ENCODE measurements at places on chromosomes 1 and 21.

DNA sequence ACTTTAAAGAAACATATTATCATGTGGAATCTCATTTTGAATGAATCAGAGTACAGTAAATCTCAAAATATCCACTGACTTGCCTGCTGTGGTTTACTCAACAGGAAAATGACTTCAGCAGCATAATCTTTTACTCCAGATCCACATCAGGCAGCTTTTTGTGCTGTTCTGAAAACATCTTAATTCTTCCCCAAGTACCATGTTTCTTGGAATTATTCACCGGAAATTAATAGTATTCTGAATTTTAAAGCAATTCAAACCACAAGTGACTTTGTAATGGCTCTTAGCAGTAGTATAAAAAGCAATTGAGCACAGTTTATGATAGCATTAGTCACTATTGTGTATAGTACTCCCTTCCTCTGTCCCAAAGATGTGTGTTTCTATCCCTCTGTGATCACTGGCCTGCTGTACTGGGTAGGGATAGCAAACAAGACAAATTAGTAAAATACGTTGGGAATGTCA, 64.2 kb upstream of the ERRFI1 start:
- DNase-seq, result no peak

DNA sequence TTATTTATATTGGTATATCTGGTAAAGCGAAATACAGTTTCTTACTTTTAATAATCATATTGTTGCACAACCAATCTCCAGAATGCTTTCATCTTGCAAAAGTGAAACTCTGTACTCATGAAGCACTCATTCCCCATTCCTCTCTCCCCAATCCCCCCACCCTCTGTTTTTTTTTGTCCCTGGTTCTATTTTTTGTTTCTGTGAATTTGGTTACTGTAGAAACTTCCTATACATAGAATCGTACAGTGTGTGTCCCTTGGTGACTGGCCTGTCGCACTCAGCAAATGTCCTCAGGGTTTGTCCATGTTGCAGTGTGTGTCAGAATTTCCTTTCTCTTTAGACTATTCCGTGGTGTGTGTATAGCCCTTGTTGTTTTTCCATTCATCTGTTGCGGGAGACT, 7.9 kb upstream of the NLRP3 start:
- DNase-seq, result no peak

DNA sequence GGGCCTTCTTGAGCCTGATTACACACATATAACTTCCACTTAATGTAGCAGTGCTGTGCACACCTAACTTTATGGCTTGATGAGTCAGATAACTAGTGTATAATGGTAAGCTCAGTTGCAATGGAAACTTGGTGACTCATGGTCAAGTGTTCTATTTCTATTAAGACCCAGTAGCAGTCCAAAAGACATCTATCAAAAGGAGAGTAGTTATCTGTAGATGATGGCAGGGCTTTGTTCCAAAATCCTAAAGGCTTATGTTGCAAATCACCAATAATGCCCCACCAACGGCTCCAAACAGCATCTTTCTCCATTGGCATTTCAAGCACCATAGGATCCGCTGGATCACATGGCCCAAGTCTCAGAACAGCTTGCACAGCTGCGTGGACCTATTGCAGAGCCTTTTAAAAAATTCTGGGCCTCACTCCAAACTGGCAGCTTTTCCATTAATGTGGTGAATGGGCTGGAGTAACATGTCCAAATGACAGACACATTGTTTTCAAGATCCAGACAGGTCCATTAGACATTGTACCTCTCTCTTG, 566.8 kb upstream of the USP24 start:
- no peak for DNase-seq

- DNase-seq, result no peak
Observed at GRCh38 chr1:225849925-225850324, 32.3 kb downstream of the TMEM63A start.

GRCh38 chr1:202579806-202580205, 130.4 kb downstream of the SYT2 start:
- no peak for DNase-seq

GRCh38 chr1:161949548-161949947, 74.1 kb downstream of the OLFML2B start:
- DNase-seq, result no peak

- no peak for DNase-seq
Observed at GRCh38 chr1:63874278-63874880, 100.6 kb downstream of the ROR1 start.

GRCh38 chr1:56193656-56194055, 385.7 kb downstream of the PLPP3 start:
- DNase-seq, result no peak

DNA sequence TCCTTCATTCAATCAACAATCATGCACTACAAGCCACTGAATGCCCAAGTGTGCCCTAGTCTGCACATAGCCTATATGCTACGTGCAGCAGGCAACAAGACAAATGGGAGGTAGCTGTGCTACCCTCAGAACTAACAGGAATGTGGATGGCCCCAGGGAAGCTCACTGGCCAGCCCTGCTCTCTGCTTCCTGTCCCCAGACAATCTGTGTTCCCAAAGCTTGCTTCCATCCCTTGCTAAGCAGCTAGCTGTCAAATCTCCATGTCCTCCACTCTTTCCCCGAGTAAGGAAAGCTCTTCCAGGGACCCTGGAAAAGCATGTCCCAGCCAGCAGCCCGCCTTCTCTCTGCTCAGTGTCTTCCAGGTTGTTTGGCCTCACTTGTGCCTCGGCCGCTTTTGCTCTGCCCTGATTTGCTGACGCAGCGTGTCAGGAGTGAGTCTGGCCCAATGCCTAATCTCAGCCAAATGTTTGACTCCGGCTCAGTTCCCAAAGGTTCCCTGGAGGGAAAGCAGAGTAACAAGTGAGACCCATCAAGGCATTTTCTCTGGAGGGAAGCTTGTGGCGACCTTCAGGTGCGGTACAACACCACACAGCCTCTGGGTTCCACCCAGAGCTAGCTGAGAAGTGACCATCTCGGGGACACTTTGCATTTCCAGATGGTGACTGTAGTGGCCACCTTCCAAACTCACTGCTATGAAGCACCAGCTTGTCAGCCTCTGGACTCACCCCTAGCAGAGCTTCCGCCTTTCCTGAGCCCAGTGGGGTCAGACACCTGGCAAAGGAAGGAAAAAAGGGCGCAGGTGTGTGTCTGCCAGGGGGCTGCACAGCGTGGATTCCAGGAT, 243.4 kb downstream of the RHOU start:
- no peak for DNase-seq

DNA sequence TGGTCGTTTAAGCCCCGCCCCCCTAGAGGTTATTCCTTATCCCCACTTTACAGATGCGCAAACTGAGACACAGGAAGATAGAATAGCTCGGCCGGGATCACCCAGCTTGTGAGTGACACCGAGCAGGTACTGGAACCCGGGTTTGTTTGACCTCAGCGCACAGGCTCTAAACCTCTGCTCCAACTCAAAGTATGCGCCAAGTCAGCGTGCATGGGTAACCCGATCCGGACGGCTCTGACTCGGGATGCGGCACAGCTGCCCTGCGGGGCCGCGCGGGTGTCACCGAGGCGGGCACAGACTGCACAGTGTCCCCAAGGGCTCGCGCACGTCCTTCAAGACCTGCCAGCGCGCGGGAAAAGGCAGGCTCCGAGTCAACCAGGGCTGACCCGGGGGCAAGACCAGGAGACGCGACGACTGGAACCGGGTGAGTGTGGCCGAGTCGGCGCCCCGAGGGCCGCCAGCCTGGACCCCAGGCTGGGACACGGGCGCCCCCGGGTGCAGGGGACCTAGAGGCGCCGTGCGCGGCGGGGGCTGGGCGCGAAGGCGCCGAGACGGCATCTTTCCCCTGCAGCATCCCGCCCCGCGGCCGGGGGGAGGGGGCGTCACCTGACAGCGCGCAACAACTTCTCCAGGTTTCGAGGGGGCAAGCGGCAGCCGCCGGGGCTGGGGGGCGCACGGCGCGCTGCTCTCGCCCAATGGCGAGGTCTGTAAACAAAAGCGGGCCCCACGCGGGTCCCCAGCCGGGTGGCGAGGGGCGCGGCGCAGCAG, 101.9 kb upstream of the SOD1 start:
- peak; percentile 52 for DNase-seq

- DNase-seq, result no peak
Observed at GRCh38 chr1:199422206-199422605, 605.3 kb upstream of the NR5A2 start.

- no peak for DNase-seq
Observed at GRCh38 chr1:233356705-233356987, 29.1 kb downstream of the MAP3K21 start.

- DNase-seq, result no peak
Observed at GRCh38 chr1:7634546-7635240, 136.4 kb upstream of the VAMP3 start.

GRCh38 chr1:67214420-67215174, 48.3 kb downstream of the IL23R start:
- no peak for DNase-seq

DNA sequence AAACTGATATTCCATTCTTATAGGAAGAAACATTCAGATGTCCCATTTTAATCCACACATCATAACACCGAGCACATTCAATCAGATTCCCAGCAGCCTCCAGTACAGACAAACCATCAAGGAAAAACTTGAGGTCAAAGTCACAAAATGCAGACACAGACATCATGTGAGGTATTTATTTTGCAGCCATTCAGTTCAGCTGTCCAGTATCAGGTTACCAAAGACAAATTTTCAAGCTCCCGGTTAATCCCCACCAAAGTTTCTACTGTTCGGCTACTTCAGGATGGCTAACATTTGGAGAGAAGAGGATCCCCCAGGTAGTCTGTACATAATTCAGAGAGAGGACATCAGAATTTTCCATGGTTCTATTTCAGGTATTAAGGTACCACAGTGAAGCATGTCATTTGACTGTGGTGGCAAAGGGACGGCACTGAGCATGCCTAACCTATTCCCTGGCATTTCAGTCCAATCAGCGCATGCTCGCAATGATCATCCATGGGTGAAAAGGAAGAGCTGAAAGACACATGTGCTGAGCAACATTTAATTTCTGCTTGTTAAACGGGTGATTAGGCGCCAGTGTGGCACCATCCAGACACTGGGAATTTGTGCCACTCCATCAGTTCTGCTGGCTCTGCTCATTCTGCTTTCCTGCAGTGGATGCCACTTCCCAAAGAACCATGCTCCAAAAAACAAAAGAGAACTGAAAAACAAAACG, 13.6 kb upstream of the NDC1 start:
- DNase-seq, result no peak

GRCh38 chr21:15468368-15468767, 261.4 kb upstream of the USP25 start:
- DNase-seq, result no peak

DNA sequence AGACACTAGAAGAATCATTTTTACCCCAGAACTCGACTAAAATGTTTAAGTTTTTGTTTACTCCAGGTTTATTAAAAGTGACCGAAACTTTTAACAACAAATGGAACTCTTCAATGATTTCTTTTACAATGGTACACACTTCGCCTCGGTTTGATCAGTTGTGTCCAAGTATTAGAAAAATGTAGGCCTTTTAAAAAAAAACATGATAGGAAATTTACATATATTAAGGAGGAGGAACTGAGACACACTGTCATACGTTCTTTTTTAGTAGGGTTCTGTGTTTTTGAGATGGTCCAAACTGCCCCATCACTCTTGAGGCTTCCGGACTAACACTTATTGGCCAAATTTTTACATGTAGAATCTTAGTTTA, 1.3 kb downstream of the PRDM2 start:
- DNase-seq, result no peak

- no peak for DNase-seq
Observed at GRCh38 chr1:45093334-45093733, 81.3 kb downstream of the UROD start.

- no peak for DNase-seq
Observed at GRCh38 chr1:157335056-157335455, 196.9 kb upstream of the ETV3 start.

GRCh38 chr1:228830185-228830953, 95.1 kb downstream of the RHOU start:
- DNase-seq, result no peak

DNA sequence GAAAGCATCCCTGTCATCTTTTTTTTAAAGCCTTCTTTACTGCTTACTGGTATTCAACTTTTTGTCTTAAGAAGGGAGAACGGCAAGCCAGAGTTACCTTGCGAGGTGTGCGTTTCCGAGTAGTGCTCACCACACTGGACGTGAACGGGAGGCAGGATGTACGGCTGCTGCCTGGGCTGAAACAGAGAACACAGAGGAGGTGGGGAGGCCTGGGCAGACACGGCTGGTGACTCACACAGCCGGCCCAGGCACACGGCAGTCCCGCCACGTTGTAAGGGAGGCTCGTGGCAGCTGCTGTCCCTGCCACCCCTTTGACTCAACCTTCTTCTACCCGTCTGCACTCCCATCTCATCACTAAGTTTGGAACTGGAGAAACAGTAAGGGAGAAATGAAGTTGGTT, 105.8 kb downstream of the SMYD2 start:
- no peak for DNase-seq

DNA sequence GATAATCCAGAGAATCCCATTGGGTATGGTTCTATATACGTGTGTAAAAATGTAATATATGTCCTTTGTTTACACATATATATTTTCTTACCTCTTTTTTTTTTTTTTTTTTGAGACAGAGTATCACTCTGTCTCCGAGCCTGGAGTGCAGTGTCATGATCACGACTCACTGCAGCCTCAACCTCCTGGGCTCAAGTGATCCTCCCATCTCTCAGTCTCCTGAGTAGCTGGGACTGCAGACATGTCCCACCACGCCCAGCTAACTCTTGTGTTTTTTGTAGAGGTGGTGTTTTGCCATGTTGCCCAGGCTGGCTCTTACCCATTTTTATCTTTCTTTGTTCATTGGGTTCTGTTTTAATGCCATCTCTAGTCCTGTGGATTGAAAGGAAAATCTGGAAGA, 59.5 kb downstream of the ZBTB17 start:
- no peak for DNase-seq

- DNase-seq, result no peak
Observed at GRCh38 chr1:18666317-18666920, 35.8 kb downstream of the PAX7 start.

- DNase-seq, result no peak
Observed at GRCh38 chr1:182133181-182133580, 71.7 kb upstream of the ZNF648 start.

GRCh38 chr1:110631836-110632620, 25.9 kb upstream of the KCNA2 start:
- DNase-seq, result no peak

- DNase-seq, result no peak
Observed at GRCh38 chr1:214058076-214058475, 70.3 kb downstream of the PROX1 start.

DNA sequence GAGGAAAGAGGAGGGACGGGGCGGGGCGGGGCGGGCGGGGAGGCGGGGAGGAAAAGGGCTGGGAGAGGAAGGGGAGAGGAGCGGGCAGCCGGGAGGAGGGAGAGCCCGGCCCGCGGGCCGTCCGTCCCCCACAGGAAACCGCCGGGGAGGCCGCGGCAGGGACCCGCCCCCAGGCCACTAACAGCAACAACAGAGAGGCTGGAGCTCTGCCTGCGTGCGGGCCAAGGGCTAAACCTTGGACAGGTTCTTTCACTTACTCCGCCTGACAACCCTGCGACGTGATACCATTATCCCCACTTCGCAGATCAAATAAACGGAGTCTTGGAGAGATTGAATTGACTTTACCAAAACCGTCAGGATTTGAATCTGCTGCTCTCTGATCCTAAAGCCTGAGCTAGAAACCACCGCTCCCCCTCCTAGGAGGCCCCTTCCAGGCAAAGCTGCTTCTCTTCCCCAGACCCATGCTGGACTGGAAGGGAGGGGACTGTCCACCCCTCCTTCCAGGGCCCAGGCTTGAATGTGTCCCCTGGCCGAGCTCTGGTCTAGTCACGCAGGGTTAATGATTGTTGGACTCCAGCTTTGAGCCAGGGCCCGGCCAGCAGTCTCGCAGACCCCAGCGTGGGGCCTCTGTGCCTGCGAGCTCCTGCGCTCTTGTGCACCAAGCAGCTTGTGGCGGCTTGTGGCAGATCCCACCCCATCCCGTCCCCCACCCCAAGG, at the start of gene EVA1B:
Gene EVA1B (minus strand): TSS at position 10 of the 717 bp plus-strand sequence. CDS start 608 bp downstream, outside the sequence.
- peak; percentile 47 for DNase-seq
